MCF 10A (cell line): ENCODE measurements at places on chromosomes 5 and 9.

- no peak for DNase-seq
Observed at GRCh38 chr9:135663857-135664256, 748 bp downstream of the LCN9 start.

- no peak for DNase-seq
Observed at GRCh38 chr5:81632679-81633078, 118.2 kb downstream of the SSBP2 start.

GRCh38 chr5:34756781-34757624 lies 82.0 kb upstream of the TTC23L start:
- DNase-seq = no peak

- no peak for DNase-seq
Observed at GRCh38 chr5:177508837-177509236, 789 bp downstream of the DOK3 start.
